ENCODE measurements at places on chromosomes 16 and 17.

- DNase-seq, result no peak
Measured at GRCh38 chr16:50273888-50274325, 7.6 kb downstream of the ADCY7 start.

- DNase-seq, result no peak
Measured at GRCh38 chr16:2152695-2153506, 2.7 kb upstream of the TRAF7 start.

GRCh38 chr17:56972111-56972730 is 5.7 kb upstream of the SCPEP1 start:
- DNase-seq, result no peak

DNA sequence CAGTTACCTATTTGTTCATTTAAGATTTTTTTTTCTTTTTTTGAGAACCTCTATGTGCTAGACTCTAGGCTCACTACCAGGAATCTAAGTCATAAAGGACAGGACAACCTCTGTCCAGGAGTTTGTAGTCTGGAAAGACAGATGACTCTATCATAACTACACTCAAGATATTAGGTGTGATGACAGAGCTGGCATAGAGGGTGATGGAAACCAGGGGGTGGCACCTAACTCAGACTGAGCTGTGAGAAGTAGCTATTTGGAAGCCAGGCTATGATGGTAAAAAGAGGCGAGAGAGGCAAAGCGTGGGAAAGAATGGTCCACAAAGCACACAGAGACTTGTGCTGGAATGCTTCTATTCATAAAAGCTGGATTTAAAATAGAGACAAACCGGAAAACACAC is 372.3 kb downstream of the SEC14L1 start:
- no peak for DNase-seq

DNA sequence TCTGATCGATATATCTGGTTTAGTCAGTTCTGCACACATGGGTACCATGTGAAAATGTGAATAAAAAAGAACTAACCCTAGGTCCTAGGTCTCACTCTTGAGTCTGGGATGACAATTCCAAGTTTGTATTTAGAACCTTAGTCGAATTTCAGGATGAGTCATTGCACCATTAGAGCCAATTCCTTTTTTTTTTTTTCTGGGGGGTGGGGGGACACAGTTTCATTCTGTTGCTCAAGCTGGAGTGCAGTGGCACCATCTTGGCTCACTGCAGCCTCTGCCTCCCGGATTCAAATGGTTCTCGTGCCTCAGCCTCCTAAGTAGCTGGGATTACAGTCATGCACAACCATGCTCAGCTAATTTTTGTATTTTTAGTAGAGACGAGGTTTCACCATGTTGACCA is 41.6 kb downstream of the SPAG9 start:
- DNase-seq, result no peak

- no peak for DNase-seq
Measured at GRCh38 chr17:51817117-51817516, 341.4 kb downstream of the CA10 start.

DNA sequence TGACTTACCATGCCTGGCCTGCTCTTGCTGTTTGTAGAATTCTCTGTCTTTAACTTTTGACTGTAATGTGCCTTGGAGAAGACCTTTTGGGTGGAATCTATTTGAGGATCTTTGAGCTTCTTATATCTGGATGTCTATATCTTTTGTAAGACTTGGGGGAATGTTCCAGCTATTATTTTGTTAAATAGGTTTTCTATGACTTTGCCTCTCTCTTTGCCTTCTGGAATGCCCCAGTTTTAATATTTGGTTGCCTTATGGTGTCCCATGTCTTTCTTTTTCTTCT is 10.3 kb upstream of the PHB1 start:
- DNase-seq, result no peak

- peak; percentile 18 for DNase-seq
Measured at GRCh38 chr17:35022536-35023063, 40.9 kb downstream of the RFFL start.

- no peak for DNase-seq
Measured at GRCh38 chr17:77462090-77462489, 321.3 kb downstream of the SEC14L1 start.

DNA sequence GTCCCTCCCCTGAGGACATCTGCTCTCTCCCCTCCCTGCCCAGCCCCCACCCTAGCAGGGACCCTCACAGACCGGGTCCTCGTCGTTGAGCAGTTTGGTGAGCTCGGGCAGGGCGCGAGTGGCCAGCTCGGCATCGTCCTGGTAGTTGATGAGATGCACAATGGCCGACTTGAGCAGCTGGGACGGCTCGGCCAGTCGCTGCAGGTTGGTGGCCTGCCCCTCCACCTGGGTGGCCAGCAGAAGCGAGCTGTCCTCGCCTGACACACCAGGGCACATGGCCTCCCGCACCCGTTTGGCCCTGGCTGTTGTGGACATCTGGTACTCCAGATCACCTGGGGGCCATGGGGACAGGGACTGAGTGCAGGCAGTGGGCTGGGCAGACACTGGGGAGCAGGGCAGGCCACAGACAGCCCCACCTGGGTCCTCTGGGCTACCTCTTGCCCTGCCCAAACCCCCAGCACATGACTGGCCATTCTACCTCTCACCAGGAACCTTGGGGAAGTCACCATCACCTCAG is 17.1 kb downstream of the JUP start:
- DNase-seq, result no peak

DNA sequence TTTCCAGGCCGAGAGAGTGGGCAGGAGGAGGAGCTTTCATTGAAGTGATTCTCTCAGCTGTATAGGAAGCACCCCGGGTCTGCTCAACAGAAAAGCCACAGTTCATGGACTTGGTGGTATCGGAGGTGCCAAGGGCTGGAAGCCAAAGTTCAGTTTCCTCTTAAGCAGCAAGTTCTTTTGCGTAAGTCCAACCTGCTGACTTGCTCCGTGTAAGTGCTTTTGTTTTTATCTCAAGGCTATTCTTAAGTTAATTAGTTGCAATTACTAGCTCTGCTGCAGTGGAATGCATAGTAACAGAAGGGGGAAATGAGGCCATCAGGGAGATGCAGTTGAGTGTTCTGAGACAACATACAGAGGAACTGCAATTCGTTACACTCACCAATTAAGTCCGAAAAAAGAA is 44.6 kb downstream of the SMIM36 start:
- DNase-seq, result no peak

GRCh38 chr17:40491486-40491885 is 9.9 kb downstream of the TNS4 start:
- DNase-seq, result no peak
